Inflammatory macrophage treated with lipopolysaccharide for 1 hour (primary cell): ENCODE measurements at places on chromosomes 3 and 15.
A peak's percentile ranks its signal among the peaks of the same experiment; 100 is the strongest.

GRCh38 chr3:149464542-149465328 lies 9.8 kb upstream of the TM4SF4 start:
- DNase-seq, result peak; percentile 41

- DNase-seq, result no peak
These were observed 74.3 kb downstream of the IGF1R start for GRCh38 chr15:98722645-98723044.

DNA sequence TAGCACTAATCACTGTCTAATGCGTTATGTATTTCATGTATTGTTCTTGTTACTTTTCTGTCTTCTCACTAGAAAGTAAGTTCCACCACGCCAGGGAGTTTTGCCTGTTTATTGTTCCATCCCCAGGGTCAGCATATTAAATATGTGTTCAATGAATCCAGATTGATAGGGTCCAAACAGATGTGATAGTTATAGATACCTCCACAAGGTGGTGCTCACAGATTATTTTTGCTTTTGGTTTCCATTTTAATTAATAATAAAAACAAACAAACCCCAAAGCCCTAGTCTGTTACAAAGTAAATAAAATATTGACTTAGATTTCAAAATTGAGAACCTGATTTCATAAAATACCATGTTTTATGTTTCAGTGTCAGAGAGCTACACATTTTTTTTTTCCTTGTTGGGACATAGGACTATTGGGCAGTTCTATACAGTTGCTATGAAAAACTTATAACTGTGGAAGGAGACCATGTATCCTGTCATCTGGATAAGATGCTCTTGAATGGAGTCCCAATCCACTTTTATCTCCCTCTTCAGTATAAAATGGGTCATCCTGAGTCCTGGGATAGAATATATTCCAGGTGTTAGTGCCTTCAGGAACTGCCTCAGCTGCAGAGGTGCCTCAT lies 12.4 kb downstream of the OTOL1 start:
- DNase-seq, result no peak

DNA sequence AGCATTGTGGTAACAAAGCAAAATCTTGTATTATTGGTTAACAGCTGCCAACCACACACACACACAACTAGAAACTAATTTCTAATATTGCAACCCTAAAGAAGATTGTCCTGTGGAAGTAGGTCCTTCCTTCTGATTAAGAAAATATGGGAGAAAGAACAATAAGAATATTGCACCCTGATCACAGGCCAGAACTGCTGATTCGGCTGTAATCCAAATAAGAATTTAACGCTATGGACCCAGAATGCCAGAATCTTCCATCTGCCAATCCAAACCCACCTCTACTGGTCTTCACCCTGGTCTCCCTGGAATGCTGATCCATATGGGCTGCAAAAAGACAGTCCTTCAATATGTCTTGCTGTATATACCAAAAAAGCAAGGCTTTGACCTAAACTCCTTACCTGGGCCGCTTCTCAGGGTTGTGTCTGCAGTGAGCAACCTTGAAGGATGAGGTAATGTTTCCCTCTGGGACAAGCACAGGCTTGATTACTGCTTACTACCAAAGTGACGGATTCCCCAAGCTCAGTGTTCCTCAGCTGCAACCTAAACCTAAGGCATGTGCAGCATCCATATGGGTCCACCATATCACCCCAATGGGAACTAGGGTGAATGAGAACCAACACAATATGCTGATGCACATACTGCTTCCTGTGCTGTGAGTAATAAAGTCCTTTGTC lies 8.0 kb downstream of the CCDC14 start:
- no peak for DNase-seq

- DNase-seq, result no peak
These were observed 206.4 kb downstream of the STAG1 start for GRCh38 chr3:136545664-136546268.

DNA sequence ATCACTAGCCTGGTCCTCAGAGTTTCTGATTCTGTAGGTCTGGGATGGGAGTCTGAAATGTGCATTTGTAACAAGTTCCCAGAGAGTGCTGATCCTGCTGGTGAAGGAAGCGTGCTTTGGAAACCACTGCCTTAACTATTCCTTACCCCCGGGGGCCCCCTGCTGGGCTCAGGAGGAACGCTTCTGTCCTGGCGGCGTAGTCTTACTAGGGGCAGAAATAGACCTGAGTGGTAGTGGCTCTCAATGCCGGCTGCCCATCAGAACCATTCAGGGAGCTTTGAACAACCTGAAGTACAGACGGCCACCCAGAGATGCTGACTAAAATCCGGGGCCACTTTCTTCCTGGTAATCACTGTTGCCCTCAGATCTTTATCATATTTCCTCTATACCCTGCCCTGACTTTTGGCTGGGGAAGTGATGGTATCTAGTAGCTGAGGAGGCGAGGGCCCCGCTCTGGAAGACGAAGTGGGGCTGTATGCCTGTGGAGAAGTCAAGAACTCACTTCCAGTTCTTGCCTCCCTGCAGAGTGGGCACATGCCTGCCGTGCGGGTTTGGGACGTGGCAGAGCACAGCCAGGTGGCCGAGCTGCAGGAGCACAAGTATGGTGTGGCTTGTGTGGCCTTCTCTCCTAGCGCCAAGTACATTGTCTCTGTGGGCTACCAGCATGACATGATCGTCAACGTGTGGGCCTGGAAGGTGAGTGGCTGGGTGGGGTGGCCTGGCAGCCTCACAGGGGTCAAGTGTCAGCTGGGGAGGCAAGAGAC lies 16.3 kb upstream of the JMJD7 start:
- peak; percentile 63 for DNase-seq

- no peak for DNase-seq
These were observed 88.5 kb upstream of the LIMD1 start for GRCh38 chr3:45506084-45506483.

GRCh38 chr15:76391847-76392246 lies 55.3 kb downstream of the ISL2 start:
- DNase-seq, result no peak

DNA sequence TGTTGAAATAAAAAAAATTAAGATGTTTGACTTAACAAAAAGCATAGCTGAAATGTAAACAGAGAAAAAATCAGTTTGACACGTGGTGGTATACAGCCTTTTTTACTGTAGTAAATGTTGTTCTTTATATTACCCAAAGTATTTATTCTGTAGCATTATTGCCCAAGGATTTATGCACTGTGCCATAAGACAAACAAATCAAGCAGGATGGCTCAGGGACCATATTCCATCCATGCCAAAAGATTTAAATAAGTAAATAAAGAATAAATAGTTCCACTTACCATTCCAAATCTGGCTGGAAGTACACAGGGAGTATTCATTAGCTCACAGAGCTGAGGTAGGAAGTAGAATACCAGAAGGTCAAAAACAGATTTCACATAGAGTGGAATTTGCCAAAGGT lies 666.7 kb upstream of the CADM2 start:
- no peak for DNase-seq

DNA sequence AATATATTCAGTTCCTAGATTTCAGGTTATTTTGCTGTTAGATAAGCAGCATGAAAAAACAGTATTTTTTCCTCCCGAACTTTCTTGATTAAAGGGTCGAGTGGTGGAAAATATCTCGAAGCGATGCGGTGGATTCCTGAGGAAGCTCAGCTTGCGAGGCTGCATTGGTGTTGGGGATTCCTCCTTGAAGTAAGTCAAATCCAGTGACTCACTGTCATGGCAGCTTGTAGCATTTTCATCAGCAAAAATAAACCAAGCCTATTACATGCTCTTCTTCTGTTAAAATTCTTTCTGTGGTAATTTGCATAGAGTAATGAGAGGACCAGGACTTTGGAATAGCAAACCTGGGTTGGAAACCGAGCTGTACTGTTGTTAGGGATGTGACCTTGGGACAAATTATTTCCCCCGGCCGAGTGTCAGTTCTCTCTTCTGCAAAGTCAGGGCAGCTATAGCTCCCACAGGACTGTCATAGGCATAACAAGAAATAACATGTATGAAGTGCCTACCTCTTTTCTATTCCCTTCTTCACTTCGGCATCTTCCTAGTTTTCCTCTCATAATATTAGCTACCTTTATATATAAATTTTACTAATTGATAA lies 75.6 kb downstream of the UBP1 start:
- DNase-seq, result no peak

DNA sequence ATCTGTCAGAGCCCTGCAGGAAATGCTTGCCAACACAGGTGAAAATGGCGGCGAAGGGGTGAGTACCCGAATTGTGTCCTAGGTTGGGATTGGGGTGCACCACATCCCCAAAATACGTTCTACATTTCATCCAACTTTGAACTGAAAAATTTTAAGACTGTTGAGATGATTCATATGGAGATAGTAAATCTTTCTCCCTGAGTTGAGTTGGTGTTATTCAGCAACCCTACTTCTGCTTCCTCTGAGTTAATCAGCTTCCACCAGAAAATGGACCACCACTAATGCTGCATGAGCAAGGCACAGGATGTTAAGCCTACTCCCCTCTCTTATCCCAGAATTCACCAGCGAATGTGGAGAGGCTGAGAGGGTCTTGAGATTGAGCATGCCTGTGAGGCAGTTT lies 192.9 kb downstream of the RYR3 start:
- DNase-seq, result no peak

GRCh38 chr3:122577409-122578031 lies at the start of gene PARP15:
Gene PARP15 (plus strand): TSS chr3:122577650. CDS start chr3:122577668, 18 bp downstream.
- DNase-seq, result no peak

GRCh38 chr15:73366766-73367623 lies 1.8 kb downstream of the HCN4 start:
- DNase-seq, result no peak

GRCh38 chr3:62662677-62663076 lies 212.5 kb downstream of the CADPS start:
- no peak for DNase-seq

- DNase-seq, result no peak
These were observed 36.3 kb downstream of the METTL6 start for GRCh38 chr3:15391007-15391406.

- DNase-seq, result no peak
These were observed 37.6 kb downstream of the FAM3D start for GRCh38 chr3:58628823-58629562.

DNA sequence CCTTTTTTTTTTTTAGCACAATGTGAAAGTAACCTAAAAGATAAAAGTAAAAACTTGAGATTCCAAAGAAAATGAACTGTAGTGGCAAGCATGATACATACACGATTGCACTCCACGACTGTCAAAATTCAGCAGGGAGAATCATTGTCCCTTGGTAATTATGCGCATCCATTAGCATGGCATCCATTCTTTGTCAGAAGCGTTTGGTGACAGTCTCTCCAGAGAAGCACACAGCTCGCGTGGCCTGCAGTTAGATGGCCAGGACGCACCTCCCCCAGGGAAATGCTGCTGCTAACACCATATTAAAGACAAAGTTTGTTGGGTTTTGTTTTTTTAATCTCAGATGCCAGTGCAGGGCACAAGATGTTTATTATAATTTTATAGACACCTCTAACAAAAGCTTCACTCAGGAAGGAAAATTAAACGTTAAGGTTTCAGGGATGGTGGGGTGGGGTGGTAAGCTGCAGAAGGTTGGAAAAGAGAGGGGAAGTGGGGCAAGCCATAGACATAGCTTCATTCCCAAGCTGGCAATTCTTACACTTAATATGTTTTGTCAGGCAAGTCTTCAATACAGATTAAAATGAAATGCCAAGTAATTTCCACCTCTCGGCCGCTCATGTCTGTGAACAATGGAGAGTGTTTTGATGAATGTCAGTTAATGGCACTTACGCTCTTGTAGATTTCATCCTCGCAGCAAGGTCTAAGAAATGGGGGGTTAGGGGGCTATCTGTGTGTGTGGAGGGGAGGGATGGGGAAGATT lies 142.8 kb upstream of the TOPAZ1 start:
- DNase-seq, result no peak

GRCh38 chr15:29913528-29914135 lies 91.4 kb upstream of the TJP1 start:
- no peak for DNase-seq

- DNase-seq, result no peak
These were observed 97.6 kb downstream of the SAMMSON start for GRCh38 chr3:70097084-70097483.

DNA sequence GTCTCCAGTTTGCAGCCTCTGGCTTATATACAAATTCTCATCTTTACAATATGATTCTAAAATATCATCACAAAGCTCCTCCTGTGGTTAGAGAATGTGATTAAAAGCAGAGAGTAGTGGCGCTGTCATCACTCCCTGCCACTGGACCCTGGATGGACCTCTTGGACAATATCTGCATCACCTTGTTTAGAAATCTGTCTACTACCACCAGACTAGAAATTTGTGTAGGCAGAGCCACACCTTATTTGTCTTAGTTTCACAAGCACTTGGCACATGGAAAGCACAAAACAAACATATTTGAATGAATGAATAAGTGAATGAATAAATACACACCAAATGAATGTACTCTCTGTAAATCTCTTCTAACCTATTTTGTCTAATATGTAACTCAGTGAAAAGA lies 68.1 kb downstream of the IMPG2 start:
- no peak for DNase-seq

GRCh38 chr15:99727330-99727729 lies 5.9 kb downstream of the LYSMD4 start:
- no peak for DNase-seq

GRCh38 chr3:115864911-115865310 lies 241.6 kb downstream of the GAP43 start:
- DNase-seq, result no peak

- DNase-seq, result no peak
These were observed 44.9 kb downstream of the CHDH start for GRCh38 chr3:53801319-53801718.

DNA sequence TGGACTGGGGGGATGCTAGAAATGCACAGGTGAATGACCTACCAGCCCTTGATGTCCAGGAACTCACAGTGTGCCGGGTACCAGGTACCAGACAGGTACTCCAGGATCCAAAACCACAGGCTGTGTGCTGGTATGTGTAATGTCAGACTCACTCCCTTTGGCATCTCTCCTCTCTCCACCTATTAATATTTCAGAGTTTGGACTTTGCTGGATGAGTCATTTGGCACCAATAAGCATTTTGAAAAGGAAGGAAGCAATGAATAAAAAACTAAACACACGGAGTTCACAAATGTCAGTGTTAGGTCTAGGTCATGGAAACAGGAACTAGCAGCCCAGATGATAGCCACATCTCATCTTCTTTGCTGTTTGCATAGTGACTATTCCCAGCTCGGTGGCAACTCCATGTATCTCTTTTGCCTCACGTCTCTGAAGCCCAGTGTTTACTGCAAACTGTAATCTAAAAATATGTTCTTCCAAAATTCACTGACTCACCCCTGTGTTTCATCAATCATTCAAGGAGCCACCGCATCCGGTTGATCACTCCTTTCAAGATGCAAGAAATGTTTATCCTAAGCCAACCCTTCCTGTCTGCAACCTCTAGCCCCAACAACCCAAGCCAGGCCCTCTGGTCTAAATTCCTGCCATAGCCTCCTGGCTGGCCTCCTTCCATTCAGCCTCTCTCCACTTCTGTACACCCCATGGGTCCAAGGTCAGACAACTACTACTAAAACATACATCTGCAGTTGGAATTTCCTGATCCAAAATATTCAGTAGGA lies 8.4 kb downstream of the ITGB5 start:
- peak; percentile 51 for DNase-seq
